Fibroblast of skin of left biceps (primary cell): ENCODE measurements at places on chromosomes 5 and 9.

DNA sequence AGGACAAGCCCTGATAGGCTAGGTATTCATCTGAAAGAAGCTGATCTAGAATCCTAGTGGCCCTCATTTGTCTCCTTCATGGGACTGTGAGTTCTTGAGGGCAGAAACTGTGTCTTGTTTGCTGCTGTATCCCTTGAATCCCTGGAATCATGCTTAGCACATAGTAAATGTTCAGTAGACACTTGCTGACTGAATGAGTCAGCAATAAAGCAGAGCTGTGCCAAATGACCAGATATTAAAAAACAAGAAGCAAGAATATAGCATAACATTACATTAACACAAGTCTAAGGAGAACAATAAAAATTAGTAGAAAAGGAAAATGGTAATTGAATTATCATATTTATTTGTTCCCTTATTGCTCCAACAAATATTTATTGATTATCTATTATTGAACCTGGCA is 420.5 kb downstream of the ZSWIM6 start:
- DNase-seq, result no peak

DNA sequence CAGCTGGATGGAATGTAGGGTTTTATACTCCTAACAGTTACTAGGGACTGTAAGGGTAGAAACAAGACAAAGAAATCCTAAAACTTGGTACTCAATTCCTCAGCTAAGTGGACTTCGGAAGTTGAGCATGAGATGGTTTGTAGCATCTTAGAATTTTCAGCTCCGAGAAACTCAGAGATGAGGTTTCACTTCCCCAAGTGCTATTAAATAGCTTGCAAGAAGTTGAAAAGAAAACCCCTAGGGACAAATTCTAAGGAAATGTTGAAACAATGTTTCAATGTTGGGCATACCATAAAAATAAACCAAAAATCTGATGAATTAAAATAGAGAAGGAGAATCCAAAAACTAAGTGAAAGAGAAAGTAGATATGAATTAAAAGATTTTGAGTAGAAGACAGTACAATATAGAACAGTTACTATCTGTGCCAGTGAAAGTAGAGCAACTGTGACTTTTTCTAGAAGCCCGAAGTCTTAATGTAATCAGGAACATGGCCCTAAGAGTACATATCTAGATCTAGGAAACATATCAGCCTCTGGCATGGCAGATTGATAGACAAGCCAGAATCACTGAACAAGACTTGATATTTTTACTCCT is 308.6 kb upstream of the RGMB start:
- DNase-seq, result no peak

GRCh38 chr9:134307674-134308638 is 18.3 kb upstream of the RXRA start:
- DNase-seq, result no peak

- no peak for DNase-seq
These were observed 34.8 kb upstream of the RICTOR start for GRCh38 chr5:39108987-39109386.

DNA sequence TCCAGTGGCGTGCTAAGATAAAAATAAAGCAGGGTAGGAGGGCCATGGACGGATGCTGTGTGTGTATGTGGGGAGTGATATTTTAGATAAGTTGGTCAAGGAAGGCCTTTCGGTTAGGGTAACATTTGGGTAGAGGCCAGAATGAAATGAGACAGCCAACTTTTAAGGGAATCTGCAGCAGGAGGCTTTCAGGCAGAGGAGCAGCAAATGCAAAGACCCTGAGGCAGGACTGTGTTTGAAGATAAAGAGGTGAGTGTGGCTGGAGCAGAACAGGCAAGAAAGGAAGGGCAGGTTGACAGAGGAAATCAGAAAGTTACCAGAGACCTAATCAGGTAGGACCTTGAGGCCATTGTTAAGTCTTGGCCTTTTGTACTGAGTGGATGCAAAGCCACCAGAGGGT is 106.2 kb downstream of the MAST4 start:
- DNase-seq, result no peak

DNA sequence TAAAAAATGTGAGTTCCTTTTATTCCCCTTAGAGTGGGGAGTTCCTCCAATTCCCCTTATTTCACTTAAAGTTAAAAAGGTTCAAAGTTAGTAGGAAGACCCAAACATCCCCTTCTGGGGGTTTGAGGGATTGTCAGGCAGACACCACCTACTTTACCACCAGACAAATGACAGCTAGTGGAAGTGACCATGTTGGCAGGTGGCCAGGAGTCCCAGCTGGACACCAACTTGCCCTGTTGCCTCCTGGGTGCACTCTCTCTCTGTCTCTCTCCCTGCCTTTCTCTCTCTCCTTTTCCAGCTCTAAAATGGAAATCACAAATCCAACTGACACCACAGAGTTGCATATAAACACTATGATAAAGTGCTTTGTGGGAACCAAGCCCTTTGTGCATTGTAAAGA is 307.7 kb upstream of the TLE4 start:
- DNase-seq, result no peak

- no peak for DNase-seq
These were observed 209.3 kb downstream of the DEPDC1B start for GRCh38 chr5:60490597-60491166.

GRCh38 chr5:139744471-139745131 is 51.0 kb upstream of the PSD2 start:
- no peak for DNase-seq

DNA sequence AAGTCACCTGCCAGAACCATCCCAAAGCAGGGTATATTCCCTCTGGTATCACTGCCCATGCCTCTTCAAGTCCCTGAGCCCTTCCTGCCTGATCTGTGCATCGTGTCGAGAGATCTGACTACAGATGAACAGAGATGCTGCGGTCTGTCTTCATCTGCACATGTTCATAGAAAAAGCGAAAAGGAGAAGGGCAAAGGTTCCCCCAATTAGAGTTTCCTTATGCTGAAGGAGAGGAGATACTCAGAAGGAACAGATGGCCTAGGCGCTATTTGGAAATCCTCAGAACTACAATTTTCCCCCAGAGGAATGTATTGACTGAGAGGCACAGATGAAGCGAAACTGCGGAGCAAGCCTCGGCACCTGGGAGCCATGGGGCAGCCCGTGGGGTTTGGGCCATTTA is 170.9 kb downstream of the SEC61B start:
- DNase-seq, result no peak

GRCh38 chr5:143154510-143155370 is 248.7 kb downstream of the NR3C1 start:
- DNase-seq, result peak; percentile 31

DNA sequence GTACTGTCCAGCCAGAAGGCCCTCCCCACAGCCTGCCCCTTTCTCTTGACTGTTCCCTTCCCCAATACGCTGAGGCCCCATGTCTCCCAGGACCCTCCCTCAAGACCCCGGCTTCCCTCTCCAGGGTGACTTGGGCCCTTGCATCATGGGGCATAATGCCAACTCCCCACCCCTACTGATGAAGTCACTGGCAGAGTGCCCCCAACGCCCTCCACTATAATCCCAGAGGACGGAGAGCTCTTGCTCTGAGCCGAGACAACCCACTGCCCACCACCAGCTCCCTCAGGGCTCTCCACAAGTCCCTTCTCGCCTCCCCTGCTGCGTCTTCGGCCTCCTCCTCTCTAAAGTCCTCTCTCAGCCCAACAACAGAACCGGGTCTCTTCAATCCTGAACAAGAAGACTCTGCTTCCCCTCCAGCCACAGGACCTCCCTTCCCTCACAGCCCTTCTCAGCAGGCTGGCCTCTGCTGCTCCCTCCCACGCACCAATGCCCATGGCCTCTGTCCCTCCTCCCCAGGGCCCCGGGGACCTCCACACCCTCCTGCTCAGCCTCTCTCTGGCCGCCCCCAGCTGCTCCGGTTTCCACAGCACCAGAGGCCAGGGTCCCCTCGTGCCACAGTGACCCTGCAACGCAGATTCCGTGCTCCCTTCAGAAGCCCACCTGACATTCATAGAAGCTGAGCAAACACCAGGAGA is 47.6 kb downstream of the ADAMTS2 start:
- DNase-seq, result no peak

GRCh38 chr5:169116961-169117461 is 183.9 kb downstream of the SLIT3 start:
- no peak for DNase-seq

DNA sequence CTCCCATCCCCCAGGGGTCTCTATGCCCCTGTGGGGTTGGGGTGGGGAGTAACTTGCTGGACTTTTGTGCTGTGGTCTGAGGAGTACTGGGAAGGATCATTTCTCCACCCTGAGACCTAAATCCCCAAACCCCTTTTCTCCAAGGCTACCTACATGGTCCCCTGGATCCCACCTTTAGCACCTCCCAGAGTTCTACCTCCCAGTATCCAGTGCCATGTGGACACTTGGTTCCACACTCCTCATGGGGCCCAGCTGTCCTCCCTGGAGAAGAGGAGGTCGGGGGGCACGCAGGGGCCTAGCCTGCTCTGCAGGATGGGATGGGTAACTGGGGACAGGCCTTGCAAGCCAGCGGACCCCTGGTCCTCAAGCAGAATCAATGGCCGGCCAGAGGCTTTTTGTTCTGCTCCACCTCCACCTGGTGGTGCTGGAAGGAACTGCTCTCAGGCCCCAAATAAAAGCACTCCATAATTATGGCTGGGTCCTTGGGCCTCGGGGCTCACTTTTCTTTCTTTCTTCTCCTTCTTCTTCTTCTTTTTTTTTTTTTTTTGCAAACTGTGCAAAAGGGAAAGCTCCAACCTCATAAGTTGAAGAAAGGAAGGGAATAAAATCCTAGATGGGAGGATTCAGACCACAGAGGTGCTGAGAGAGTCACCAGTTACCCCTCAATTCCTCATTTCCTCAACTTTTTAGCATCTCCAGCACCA is 68.4 kb downstream of the PSD2 start:
- peak; percentile 12 for DNase-seq

DNA sequence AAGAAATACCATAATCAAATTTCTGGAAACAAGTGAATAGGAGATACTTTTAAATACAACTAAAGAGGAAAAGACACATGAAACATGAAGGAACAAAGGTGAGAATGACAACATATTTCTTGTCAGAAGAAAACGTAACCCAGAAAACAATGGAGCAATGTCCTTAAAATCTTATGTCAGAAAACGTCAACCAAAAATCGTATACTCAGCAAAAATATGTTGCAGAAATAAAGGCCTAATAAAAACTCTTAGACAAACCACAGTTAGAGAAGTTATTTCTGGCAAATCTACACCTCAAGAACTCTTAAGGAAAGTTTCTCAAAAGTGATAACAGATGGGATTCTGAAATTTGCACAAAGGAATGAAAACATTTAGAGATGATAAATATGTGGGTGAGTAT is 66.3 kb upstream of the FBXL7 start:
- no peak for DNase-seq

- DNase-seq, result no peak
These were observed 48.9 kb upstream of the S1PR3 start for GRCh38 chr9:88942411-88942810.

- DNase-seq, result no peak
These were observed 21.5 kb downstream of the DCANP1 start for GRCh38 chr5:135425641-135426040.
